ENCODE measurements at places on chromosomes 12 and 14. TPM values are rescaled to one million over a fixed set of nuclear protein-coding genes. Genes with fewer than 3 reads are reported as not detected.

DNA sequence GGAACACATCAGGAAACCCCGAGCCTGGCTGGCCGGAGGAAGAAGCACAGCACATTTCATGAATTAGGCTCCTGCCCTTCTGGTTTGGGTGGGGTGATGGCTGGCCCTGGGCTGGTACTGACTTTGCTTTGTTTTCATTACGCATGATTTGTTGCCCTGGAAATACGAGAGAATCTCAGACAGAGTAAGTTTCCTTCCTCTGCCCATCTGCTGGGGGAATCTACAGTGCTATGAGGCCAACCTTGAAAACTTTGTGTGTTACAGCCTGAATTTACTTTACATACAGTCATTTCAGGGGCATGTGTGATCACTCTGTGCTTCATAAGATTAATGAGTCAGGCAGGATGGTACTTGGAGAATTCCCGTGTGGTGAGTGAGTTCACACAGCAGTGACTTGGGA, 20.5 kb upstream of the SLC5A8 start:
- DNase-seq, result no peak
- no peaks in the 10 kb centered on the region for H3K4me1 ChIP-seq
- H3K27ac ChIP-seq, result no peak overlapping the region
- no peak overlapping the region for H3K4me3 ChIP-seq
- H3K27me3 ChIP-seq, result no peaks in the 10 kb centered on the region

GRCh38 chr14:66606826-66607225, 98.9 kb downstream of the GPHN start:
- no peaks in the 10 kb centered on the region for H3K27me3 ChIP-seq
- no peak overlapping the region for H3K4me3 ChIP-seq
- DNase-seq, result no peak
- H3K27ac ChIP-seq, result no peak overlapping the region
- no peaks in the 10 kb centered on the region for H3K36me3 ChIP-seq

DNA sequence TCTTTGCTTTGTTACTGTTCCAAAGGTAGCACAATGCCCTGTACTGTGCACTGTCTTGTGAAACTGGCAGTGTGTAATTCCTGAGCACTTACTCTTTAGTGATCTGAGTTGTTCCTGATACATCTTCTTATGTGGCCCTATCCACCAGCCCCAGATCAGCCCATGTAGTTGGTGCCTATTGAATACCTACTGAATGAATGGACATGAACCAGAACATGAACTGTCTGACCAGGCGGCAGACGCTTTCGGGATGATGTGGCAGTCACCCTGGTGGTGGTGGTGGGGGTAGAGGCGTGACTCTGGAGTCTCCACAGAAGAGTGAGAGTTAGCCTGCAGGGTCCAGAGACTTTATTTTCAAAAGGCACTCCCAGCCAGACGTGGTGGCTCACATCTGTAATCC, 46.6 kb upstream of the PAPOLA start:
- no peaks in the 10 kb centered on the region for H3K4me1 ChIP-seq
- no peaks in the 10 kb centered on the region for H3K27me3 ChIP-seq
- no peak overlapping the region for H3K4me3 ChIP-seq

DNA sequence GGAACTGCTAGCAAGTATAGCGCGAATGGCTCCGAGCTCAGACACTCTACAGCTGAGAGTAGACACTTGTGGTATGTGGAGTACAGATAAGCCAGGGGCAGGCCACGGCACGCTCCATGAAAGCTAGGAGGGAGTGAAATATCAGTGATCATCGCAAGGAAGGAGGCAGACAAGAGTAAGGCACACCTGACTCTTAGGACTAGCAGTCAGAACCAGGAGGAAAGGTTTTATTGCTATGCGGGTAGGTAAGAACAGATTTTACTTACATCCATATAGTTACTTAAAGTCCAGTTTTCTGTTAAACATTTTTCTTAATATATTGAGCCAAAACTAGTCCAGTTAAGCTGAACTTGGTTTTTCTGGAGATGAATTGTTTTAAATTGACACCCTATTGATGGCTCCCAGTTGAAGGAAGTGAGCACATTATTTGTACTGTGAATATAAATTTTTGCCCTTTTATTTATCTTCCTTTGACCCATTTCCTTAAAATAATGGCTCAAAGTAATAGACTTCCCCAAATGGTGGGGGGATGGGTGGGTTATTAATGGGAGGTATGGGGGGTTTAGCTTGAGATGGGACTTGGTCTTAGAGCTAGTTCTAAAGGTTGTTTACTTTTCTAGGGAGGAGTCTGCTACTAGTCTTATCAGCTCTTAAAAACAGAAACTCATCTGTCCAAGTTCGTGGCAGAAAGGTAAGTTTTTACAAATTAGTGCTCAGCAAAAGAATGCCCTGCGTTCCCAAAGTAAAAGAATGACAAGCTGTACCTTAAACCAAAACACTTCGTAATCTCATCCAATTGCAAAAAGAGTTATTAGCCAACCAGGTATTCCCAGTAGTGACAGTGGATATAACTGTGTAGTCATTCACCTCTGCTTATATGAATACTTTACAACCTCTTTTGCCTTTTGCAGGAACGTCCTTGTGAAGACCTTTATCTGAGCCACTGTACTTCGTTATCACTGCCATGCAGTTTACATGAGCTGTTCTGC, 5.8 kb downstream of the HNRNPA1 start:
- peaks cover 61% of the 10 kb centered on the region for H3K36me3 ChIP-seq
- H3K27ac ChIP-seq, result peak overlapping the region; percentile 80
- DNase-seq, result no peak
- H3K4me3 ChIP-seq, result no peak overlapping the region
- H3K27me3 ChIP-seq, result no peaks in the 10 kb centered on the region

- no peak for DNase-seq
- no peaks in the 10 kb centered on the region for H3K36me3 ChIP-seq
- H3K27me3 ChIP-seq, result no peaks in the 10 kb centered on the region
- H3K4me1 ChIP-seq, result no peaks in the 10 kb centered on the region
These were observed 282.1 kb upstream of the GRIP1 start for GRCh38 chr12:66960704-66961690.

GRCh38 chr14:62943202-62943601, 102.1 kb downstream of the KCNH5 start:
- no peaks in the 10 kb centered on the region for H3K4me1 ChIP-seq
- no peaks in the 10 kb centered on the region for H3K36me3 ChIP-seq
- no peaks in the 10 kb centered on the region for H3K27me3 ChIP-seq
- no peak for DNase-seq
- no peak overlapping the region for H3K27ac ChIP-seq

DNA sequence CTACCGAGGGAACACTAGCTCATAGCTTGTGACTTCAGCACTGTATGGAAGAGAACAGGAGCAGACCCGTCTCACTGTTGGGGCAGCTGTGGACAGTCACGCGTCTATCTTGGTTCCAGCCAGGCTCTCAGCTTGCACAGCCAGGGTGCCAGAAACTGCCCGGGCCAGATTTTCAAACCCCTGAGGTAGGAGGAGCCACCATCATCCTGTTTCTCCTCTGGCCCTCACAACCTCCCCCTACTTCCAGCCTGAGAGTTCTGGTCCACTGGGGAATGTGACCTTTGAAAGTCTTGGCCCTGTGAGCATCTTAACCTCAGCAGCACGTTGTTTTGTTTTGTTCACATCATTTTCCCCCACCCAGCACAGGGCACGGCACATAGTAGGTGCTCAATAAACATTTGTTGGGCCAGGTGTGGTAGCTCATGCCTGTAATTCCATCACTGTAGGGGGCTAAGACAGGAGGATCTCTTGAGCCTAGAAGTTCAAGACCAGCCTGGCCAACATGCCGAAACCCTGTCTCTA, 50.4 kb downstream of the PSMA6 start:
- peaks cover 20% of the 10 kb centered on the region for H3K4me1 ChIP-seq
- DNase-seq, result peak; percentile 75
- peak overlapping the region; percentile 99 for H3K27ac ChIP-seq
- peak overlapping the region; percentile 47 for H3K4me3 ChIP-seq
- H3K36me3 ChIP-seq, result no peaks in the 10 kb centered on the region

GRCh38 chr14:56554301-56554700, 25.3 kb upstream of the TMEM260 start:
- no peak overlapping the region for H3K27ac ChIP-seq
- H3K36me3 ChIP-seq, result no peaks in the 10 kb centered on the region
- H3K4me3 ChIP-seq, result no peak overlapping the region
- no peaks in the 10 kb centered on the region for H3K27me3 ChIP-seq
- no peaks in the 10 kb centered on the region for H3K4me1 ChIP-seq

DNA sequence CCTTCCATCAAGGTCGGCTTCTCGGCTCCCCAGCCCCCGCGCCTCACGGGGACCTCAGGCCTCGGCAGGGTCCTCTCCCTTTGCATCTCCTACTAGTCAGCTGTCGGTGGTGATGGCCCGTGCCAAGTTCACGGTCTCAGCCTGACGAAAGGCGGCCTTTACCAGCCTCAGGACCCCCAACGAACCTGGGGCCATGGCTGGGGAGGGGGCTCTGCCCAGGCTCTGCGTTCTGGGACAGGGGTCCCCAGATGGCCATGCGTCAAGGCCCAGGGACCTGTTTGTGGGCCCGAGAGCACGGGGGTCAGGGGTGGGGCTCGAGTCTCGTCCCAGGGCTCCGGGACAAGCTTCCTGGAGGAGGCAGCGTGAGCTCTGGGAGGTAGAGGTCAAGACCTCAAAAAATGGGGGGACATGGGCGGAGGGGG, 32.8 kb upstream of the DEGS2 start:
- H3K36me3 ChIP-seq, result no peaks in the 10 kb centered on the region
- no peaks in the 10 kb centered on the region for H3K27me3 ChIP-seq
- H3K4me3 ChIP-seq, result peak overlapping the region; percentile 61

GRCh38 chr14:96067985-96068930, 29.1 kb downstream of the C14orf132 start:
- H3K4me3 ChIP-seq, result no peak overlapping the region
- H3K4me1 ChIP-seq, result no peaks in the 10 kb centered on the region
- no peaks in the 10 kb centered on the region for H3K27me3 ChIP-seq
- H3K27ac ChIP-seq, result no peak overlapping the region
- no peak for DNase-seq

GRCh38 chr12:2586156-2587038, 208.4 kb upstream of the FKBP4 start:
- DNase-seq, result no peak
- no peaks in the 10 kb centered on the region for H3K36me3 ChIP-seq
- no peak overlapping the region for H3K27ac ChIP-seq
- peaks cover 13% of the 10 kb centered on the region for H3K27me3 ChIP-seq
- H3K4me3 ChIP-seq, result no peak overlapping the region

- H3K36me3 ChIP-seq, result no peaks in the 10 kb centered on the region
- no peak for DNase-seq
- no peaks in the 10 kb centered on the region for H3K27me3 ChIP-seq
- no peak overlapping the region for H3K27ac ChIP-seq
- no peak overlapping the region for H3K4me3 ChIP-seq
- H3K4me1 ChIP-seq, result no peaks in the 10 kb centered on the region
These were observed 278.7 kb downstream of the ITPR2 start for GRCh38 chr12:26554332-26554731.

- H3K36me3 ChIP-seq, result no peaks in the 10 kb centered on the region
- H3K4me3 ChIP-seq, result no peak overlapping the region
- no peak overlapping the region for H3K27ac ChIP-seq
- H3K4me1 ChIP-seq, result peaks cover 12% of the 10 kb centered on the region
- H3K27me3 ChIP-seq, result no peaks in the 10 kb centered on the region
These were observed 2.3 kb upstream of the SMOC1 start for GRCh38 chr14:69876848-69877306.

DNA sequence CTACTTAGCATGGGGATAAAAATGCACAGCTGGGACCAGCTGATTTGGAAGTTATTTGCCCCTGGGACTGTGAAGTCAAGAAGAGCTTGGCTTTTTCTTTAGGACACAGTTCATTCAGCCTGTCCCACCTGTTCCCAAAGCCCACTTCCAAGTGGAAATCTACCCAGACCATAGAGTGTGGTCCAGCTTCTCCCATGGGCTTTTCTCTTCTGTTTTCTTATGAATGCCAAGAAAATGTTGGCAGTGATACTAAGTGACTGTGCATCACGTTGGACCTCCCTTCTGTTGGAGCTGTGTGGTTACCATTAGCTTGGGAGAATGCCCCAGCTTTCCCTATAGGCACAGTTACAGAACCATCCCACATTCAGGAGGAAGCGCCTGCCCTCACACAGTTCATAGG, 89.4 kb downstream of the NT5DC3 start:
- no peak overlapping the region for H3K4me3 ChIP-seq
- H3K4me1 ChIP-seq, result no peaks in the 10 kb centered on the region
- no peak overlapping the region for H3K27ac ChIP-seq
- no peaks in the 10 kb centered on the region for H3K27me3 ChIP-seq
- H3K36me3 ChIP-seq, result no peaks in the 10 kb centered on the region

GRCh38 chr12:107774349-107775029, at the start of gene ASCL4:
Gene ASCL4 (plus strand): TSS chr12:107774704. CDS start chr12:107775219, 515 bp downstream.
- no peaks in the 10 kb centered on the region for H3K4me1 ChIP-seq
- DNase-seq, result no peak
- peaks cover 37% of the 10 kb centered on the region for H3K27me3 ChIP-seq
- peak within 1 kb of the TSS; percentile 18 for H3K4me3 ChIP-seq
- no peaks in the 10 kb centered on the region for H3K36me3 ChIP-seq
- H3K27ac ChIP-seq, result no peak within 1 kb of the TSS

- DNase-seq, result no peak
- H3K4me3 ChIP-seq, result no peak overlapping the region
These were observed 60.0 kb downstream of the NCOR2 start for GRCh38 chr12:124507188-124508109.

GRCh38 chr14:66076176-66076575, 410.0 kb upstream of the CCDC196 start:
- no peaks in the 10 kb centered on the region for H3K4me1 ChIP-seq
- no peaks in the 10 kb centered on the region for H3K36me3 ChIP-seq
- no peak overlapping the region for H3K4me3 ChIP-seq
- H3K27me3 ChIP-seq, result no peaks in the 10 kb centered on the region
- no peak for DNase-seq

DNA sequence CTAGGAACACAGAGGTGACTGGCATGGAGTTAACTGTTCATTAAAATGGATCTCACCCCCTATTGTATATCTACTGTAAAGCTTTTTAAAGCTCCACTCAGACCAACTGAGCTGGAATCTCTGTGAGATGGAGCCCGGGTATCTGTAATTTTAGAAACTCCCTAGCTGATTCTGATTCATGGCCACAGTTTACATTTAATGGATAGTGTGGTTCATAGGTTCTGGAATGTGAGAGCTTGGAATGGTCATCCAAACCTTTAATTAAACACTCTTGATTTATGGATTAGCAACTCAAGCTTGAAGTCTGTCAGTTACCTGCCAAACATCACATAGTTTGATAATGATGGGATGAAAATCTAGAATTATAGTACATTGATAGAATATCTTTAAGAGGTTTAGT, 183.8 kb downstream of the SLC25A21 start:
- no peaks in the 10 kb centered on the region for H3K4me1 ChIP-seq
- DNase-seq, result no peak
- H3K36me3 ChIP-seq, result no peaks in the 10 kb centered on the region

GRCh38 chr14:69636718-69637480, 25.5 kb downstream of the SUSD6 start:
- H3K4me3 ChIP-seq, result no peak overlapping the region
- no peak for DNase-seq
- no peaks in the 10 kb centered on the region for H3K36me3 ChIP-seq
- H3K27me3 ChIP-seq, result no peaks in the 10 kb centered on the region

The TBC1D30 gene
- total RNA-seq, result 0.76 TPM

The GYS2 gene
- not detected for total RNA-seq

The CLEC1B gene
- total RNA-seq, result not detected

The RNF10 gene
- total RNA-seq, result 152 TPM

The BTBD6 gene
- total RNA-seq, result 85.9 TPM

The UBE3B gene
- total RNA-seq, result 44.8 TPM

The PARP2 gene
- total RNA-seq, result 8.7 TPM

The PLEKHG3 gene
- total RNA-seq, result 10.4 TPM

The NFATC4 gene
- total RNA-seq, result 6.0 TPM

The BCL11B gene
- 0.05 TPM for total RNA-seq

The GDF3 gene
- total RNA-seq, result not detected

The KRT86 gene
- not detected for total RNA-seq

The NRL gene
- total RNA-seq, result 4.5 TPM

The BRF1 gene
- 21.6 TPM for total RNA-seq

The FOXA1 gene
- total RNA-seq, result not detected

Measured in gastrocnemius medialis (tissue), 4 donors.